ENCODE measurements at places on chromosomes 3 and 15.

DNA sequence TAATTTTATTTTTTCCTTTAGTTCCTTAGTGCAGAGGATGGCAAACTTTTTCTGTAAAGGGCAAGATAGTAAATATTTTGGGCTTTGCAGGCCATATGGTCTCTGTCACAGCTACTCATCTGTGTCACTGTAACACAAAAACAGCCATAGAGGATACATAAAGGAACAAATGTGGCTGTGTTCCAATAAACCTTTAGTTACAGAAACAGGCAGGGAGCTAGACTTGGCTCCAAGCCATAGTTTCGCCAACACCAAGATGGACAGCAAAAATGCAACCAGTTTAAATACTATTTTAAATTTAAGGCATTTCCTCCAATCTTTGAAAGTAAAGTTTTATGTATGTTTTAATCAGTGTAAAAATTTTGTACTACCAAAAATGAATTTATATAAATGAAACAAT, 753.4 kb downstream of the FHIT start:
- DNase-seq = peak; percentile 54

DNA sequence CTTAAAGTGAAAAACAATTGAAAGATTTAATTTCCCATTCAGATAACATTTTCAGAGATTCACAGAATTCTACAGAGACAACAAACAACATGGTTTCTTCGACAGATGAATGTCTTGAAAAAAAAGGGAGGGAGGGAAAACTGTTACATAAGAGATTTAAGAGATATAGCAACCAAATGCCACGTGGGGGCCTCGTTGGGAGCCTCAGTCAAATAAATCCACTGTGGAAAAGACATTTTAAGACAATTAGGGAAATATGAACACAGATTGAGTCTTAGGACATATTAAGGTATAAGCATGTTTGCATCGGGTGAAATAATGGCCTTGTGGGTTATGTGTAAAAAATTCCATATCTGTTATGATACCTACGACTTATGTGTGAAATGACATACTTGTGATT, 5.0 kb upstream of the PRRT3 start:
- DNase-seq = no peak

DNA sequence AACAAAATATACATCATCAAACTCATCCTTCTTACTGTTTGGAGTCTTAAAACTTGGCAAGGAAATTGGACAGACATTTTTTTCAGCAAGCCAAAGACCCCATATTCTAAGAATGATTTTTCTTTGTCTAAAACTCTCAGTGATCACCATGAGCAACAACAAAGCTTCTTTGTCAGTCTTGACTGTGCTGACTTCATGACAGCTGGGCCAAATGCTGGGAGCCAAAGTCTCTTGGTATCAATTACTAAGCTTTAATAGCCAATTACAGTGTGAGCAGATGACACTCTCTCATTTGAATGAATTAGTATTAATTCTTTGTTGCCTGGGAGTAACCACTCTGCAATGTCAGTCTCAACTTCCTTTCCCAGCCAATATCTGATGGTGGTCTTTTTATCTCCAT, 48.1 kb upstream of the GK5 start:
- no peak for DNase-seq

GRCh38 chr3:42753757-42754156, 19.3 kb downstream of the CCDC13 start:
- DNase-seq = no peak

DNA sequence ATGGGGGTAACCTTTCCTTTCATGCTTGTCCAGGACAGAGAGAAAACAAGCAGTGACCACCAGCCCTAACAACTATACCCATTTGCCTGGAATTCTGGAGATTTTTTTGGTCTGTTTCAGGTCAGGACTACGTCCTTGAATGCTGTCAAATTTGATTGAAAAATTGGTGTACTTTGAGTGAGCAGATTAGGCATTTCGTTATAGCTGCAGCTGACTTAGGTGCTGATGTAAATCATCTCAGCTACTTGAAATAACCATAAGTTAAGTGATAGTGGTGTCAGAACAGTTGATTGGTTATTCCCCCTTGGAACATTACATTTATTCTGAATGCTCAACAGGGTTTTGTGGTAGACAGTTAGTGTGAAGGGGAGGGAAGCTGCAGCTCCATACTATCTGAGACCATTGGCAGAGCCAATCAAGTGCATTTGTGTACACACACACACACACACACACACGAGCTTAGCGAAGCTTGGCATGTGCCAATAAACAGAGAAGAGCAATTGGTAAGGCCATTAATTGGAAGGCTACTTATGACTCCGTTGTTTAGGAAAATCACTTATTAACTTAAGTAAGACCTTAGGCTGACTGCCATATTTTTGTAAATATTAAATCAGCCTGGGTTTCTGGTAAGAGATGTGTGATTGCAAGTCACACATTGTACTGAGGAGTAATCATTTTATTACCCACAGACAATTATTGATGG, 447.8 kb downstream of the MFSD1 start:
- DNase-seq = no peak

DNA sequence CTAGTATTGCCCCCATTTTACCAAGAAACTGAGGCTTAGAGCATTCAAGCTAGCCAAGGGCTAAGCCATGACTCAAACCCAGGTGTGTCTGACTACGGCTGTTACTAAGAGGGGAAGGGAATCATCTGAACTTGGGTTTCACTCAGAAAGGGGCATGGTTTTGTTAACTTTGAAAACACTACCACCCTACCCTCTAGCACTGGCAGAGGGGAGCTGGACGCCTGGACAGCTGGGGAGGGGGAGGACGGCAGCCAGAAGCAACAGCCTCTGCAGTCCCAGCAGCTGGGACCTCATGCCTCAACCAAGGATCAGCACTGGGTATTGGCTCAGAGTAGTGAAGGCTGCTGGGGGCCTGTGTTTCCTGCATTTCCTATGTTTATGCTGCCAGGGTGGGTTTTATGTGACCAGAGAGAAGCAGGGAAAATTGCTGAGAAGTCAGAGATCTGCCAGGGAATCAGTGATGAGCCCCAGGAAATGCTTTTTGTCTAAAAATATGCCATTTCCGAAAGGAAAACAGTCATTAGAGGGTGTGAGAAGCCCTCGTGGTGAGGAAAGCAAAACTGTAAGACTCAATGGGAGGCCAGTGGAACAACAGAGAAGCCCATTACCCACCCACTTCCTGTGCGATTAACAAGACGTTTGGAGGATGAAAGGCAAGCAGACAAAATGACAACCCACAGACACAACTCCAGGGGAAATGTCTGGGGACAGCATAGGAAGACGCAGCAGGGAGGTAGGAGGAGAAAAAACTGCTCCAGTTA, 41.2 kb downstream of the LIPC start:
- peak; percentile 43 for DNase-seq

- DNase-seq = no peak
These were observed 7.9 kb upstream of the DNAJC17 start for GRCh38 chr15:40815042-40815698.

GRCh38 chr3:68485051-68485450, 447.3 kb downstream of the TAFA4 start:
- DNase-seq = peak; percentile 34

DNA sequence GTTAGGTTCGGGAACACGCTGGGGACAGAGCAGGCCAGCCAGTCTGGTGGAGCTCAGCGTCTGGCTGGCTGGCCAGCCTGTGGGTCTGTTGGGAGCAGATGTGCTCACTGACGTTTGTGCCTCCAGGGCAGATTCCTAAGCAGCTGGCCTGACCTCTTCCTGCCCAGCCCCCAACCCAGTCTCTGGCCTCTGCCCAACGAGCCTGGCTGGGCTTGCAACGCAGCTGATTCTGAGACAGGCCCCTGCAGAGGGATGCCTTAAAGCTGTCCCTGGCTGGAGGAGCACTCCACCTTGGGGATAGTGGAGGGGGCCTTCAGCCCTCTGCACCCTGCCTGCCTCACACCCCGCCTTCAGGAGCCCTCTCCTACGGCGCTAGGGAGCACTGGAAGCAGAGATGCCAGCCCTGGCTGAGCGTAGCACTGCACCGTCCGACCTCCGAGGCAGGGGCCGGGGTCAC, 46.0 kb downstream of the KLF13 start:
- DNase-seq = peak; percentile 30

DNA sequence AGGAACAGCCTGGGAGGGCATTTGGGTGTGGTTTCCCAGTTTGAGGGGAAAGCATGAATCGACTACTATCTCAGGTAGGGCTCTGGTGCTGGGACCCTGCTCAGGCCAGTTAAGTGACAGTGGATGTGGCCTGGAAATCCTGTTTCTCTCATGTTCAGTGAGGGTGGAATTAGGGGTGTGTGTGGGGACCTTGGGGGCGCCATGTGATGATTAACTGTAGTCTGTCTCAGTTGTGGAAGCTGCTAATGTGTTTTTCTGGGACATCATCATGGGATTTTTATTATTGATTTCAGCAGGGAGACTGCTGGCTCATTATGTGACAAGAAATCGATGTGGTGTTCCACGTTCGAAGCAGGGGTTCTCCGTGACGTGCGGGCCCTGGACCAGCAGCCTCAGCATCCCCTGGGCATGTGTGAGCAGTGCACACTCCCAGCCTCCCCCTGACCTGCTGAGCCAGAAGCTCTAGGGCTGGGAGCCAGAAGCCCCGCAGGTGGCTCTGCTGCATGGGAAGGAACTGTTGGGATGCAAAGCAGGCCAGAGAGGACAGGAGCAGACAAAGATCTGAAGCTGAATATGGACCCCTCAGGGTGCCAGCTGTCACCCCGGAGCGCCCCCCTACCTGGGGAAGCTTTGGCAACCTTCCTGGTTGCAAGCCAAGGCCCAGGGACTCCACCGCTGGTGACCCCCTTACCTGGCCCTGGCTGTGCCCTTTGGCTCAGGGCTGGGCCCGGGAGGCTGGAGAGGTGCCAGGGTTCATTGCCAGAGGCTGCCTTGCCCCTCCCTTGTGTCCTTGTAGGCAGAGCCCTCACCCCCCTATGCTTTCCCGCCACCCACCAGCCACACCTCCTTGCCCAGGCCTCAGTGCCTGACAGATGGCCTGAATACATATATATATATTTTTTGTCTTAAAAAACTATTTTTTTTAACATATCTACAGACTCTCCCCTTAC, 149.8 kb downstream of the APBA2 start:
- no peak for DNase-seq

GRCh38 chr15:38463893-38464292, 10.0 kb downstream of the FAM98B start:
- no peak for DNase-seq

DNA sequence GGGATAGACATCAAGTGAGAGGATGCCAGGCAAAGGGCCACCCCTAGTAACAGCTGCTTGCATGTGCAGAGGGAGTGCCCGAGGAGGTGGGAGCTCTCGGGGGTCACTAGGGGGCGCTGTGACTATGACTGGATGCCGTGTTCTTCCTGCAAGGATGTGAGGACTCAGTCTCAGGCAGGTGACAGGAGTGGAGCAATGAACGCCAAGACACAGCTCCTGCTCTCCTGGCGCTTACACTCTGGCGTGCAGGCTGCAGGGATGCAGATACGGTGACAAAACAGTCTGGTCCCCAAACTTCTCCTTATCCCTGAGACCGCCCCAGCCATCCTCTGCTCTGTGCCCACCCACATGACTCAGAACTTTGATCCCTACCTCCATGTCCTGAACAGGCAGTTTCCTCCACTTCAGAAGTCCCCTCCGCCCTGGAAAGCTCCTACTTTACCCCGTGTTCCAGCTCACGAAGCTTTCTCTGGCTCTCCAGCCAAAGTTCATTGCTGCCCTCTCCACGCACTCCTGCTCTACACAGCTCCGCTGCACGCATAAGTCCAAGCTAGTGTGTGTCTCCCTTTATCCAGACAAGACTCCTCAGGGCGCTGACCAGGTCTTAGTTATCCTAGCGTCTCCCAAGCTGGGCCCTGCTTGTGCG, 14.7 kb downstream of the RHOV start:
- DNase-seq = peak; percentile 27

DNA sequence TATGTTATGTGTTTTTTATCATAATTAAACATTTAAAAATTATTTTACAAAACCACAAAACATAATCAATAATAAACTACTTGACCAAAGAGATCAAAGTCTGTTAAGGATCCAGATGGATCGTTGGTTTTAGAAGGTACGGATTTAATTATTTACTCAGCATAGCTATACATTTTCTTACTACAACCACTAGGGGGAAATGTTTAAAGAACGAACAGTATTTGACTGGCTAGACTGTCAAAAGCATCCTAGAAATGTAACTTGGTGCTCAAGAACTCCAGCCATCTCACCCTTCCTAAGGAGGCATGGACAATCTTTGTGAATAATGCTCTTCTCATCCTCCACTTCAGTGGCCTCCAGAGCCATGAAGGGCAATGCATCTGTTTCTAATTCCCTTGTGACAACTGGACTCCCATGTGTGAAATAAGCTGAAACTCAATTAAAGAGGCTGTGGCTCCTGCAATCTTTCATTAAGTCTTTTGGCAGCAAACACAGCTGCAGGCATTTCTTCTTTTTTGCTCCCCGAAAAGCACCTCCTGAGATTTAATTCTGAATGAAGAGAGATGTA, 94.7 kb upstream of the TUSC7 start:
- no peak for DNase-seq

DNA sequence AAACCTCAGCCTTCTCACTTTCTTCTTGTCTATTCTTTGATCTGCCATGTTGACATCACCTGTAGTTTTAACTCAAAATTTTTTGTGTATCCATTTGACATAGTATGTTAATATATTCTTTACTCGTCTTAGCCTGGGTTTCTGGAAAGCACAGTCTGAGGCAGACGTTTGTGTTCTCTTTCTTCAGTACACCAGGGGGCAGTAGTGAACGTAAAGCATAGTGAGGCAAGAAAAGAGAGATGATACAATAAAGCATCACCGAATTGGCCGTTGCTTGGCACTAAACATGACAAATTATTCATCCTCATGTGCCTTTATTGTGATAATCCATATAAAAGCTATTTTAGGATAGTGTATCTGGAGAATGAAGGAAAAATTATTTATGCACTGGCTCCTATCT, 141.0 kb upstream of the MYRIP start:
- DNase-seq = peak; percentile 49

GRCh38 chr3:162398554-162398953, 901.9 kb downstream of the OTOL1 start:
- DNase-seq = no peak

DNA sequence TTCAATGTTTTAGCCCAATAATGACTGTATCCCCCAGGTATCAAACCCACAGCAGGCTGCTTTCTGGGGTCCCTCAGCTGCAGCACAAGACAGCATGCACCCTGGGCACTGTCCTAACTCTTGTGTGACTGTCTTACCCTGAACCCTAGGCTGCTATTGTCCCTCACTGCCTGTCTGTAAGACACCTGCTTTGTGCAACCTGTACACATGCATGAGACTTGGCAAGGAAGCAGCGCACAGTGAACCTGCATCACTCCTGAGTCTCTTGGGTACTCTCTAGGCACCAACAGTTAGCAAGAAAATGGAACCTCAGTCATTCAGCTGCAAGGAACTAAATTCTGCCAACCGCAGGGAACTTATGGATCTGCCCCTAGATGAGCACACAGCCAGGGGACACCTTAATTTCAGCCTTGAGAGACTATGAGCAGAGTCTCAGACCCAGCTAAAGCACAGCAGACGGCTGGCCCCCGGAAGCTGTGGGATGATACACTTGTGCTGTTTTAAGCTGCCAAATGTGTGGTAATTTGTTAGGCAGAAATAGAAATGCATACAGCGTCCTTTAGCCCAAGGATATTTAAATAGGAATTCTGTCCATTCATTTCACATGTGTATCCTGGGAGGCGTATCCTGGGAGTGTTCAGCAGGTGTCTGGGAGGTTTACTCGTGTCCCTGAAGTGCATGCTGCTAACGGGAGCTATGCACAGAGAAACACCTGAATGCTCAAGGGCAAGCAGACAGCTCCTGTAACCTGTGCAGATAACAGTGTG, 223.8 kb downstream of the KLF13 start:
- peak; percentile 49 for DNase-seq

All from NCI-H1417 (cell line).